ENCODE measurements at places on chromosomes 3 and 15. TPM values are rescaled to one million over a fixed set of nuclear protein-coding genes. Genes with fewer than 3 reads are reported as not detected.

The EFCC1 gene
- polyA plus RNA-seq, result 1.7 TPM

The SLC30A4 gene
- polyA plus RNA-seq, result 11.3 TPM

The CCR1 gene
- 2.0 TPM for polyA plus RNA-seq

The PCBP4 gene
- 60.2 TPM for polyA plus RNA-seq

The DENND6A gene
- 41.0 TPM for polyA plus RNA-seq

The SEMA3B gene
- 78.6 TPM for polyA plus RNA-seq

The PLA2G4E gene
- polyA plus RNA-seq, result not detected

The ANAPC13 gene
- polyA plus RNA-seq, result 136 TPM

The CCK gene
- polyA plus RNA-seq, result not detected

The ZNF619 gene
- 7.8 TPM for polyA plus RNA-seq

The ROBO2 gene
- polyA plus RNA-seq, result 106 TPM

The RSRC1 gene
- 40.0 TPM for polyA plus RNA-seq

The MTMR10 gene
- polyA plus RNA-seq, result 70.9 TPM

The GOLGA6L10 gene
- 7.8 TPM for polyA plus RNA-seq

The NLGN1 gene
- polyA plus RNA-seq, result 2.9 TPM

The CFAP100 gene
- polyA plus RNA-seq, result 1.7 TPM

The TMIE gene
- 0.47 TPM for polyA plus RNA-seq

The NDN gene
- polyA plus RNA-seq, result 70.3 TPM

The IL5RA gene
- polyA plus RNA-seq, result 0.73 TPM

The EMC7 gene
- polyA plus RNA-seq, result 82.3 TPM

The CPLX3 gene
- not detected for polyA plus RNA-seq

The SNX1 gene
- polyA plus RNA-seq, result 128 TPM

The CLSTN2 gene
- 2.0 TPM for polyA plus RNA-seq

The IQCB1 gene
- polyA plus RNA-seq, result 41.8 TPM

The TMC3 gene
- 0.17 TPM for polyA plus RNA-seq

The UNC13C gene
- 11.3 TPM for polyA plus RNA-seq

The LMAN1L gene
- not detected for polyA plus RNA-seq

The GP9 gene
- polyA plus RNA-seq, result 0.47 TPM

The SCG3 gene
- polyA plus RNA-seq, result 0.12 TPM

The SPINK8 gene
- 0.43 TPM for polyA plus RNA-seq

The OR5K2 gene
- polyA plus RNA-seq, result 1.2 TPM

The DPPA2 gene
- polyA plus RNA-seq, result 1.0 TPM

The TMEM40 gene
- polyA plus RNA-seq, result 2.2 TPM

The A4GNT gene
- 1.8 TPM for polyA plus RNA-seq

The TBC1D5 gene
- 52.2 TPM for polyA plus RNA-seq

The SLC28A2 gene
- polyA plus RNA-seq, result 1.0 TPM

The PLSCR2 gene
- polyA plus RNA-seq, result 1.0 TPM

The MGLL gene
- polyA plus RNA-seq, result 22.6 TPM

The PDZRN3 gene
- polyA plus RNA-seq, result 48.5 TPM

The ANKRD34C gene
- 0.10 TPM for polyA plus RNA-seq

The CHAC1 gene
- polyA plus RNA-seq, result 2.4 TPM

The GADL1 gene
- polyA plus RNA-seq, result 5.1 TPM

Data from left kidney (tissue), 8 donors.